HT-29 (cell line): ENCODE measurements at places on chromosomes 6 and 20. TPM values are rescaled to one million over a fixed set of nuclear protein-coding genes. Genes with fewer than 3 reads are reported as not detected.

DNA sequence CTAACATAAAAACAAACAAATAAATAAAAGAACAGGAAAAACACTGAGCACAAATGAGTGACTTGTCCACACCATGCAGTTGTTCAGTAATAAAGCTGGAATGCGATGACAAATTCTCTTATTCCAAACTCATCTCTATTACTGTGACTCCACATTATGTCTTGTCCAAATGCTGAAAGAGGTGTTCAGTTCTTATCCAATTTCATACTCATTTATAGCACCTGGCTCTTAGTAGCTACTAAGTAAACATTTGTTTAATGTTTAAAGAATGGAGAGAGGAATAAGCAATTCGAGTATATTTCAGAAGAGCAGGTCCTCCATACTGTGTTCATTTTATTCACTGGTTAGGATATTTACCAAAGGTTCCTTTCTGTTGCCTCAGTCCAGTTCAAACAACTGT is 439.0 kb upstream of the JAG1 start:
- DNase-seq = peak; percentile 3

DNA sequence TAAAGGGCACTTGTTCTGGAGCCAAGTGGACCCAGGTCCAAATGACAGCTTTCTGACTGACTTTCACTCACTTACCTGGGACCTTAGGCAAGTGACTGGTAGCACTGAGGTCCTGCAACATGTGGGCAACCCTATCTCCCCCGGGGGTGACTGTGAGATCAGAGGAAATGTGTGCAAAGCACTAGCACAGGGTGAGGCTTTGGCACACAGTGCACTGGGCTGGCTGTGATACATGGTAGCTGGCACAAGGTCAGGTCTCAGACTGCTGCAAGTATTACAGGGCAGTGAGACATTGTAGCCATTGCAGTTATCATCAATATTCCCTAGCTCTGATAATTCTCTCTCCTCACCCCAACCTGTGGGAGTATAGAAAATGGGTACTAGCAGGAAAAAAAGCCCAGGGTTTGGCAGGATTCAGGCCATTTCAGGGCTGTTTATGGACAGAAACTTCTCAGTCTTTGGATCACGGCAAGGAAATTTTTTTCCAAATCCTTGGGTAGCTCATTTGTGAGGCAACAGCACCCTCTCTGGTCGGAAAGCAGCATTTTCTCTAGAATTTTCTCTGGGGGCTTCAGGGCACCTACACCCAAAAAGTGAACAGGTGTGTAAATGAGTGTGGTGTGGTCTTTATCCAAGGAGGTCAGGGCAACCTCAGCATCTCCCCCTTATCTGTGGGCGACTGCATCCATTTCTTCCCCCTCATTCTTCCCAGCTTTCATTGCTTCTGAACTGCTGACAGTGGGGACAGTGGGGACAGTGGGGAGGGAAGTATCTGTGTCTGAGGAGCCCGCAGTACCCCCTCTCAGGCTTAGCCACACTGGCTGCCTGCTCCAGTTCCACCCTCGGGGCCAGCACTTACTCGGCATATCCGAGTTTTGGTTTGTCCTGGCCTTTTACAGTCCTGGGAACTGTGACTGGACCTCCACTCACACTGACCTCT is 148.7 kb upstream of the PHACTR3 start:
- DNase-seq = peak; percentile 42

Gene CST5
- not detected in 2 replicates for total RNA-seq

Gene STX11
- not detected in 2 replicates for total RNA-seq

Gene HLA-DRB5
- total RNA-seq = not detected in 2 replicates
